ENCODE measurements at places on chromosomes 16 and 17.

DNA sequence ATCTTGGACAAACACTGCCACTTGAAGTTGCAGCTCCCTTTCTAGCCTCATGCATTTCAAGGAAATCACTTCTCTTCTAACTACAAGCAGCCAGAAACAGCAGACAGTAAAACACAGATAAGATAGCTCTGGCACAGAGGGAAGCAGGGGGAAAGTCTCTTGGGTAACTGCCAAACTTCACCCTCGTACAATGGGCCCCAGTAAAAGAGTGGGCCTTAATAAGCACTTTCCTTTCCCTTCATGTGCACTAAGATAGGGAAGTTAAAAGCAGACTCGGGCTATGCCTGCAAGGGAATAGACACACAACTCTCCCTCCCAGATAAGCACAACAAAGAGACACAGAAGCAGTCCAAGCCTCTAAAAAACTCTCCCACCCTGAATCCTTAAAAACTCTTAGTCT, 4.2 kb upstream of the KRTAP4-5 start:
- no peak for DNase-seq

GRCh38 chr16:11298143-11298900, 17.2 kb upstream of the PRM1 start:
- no peak for DNase-seq

DNA sequence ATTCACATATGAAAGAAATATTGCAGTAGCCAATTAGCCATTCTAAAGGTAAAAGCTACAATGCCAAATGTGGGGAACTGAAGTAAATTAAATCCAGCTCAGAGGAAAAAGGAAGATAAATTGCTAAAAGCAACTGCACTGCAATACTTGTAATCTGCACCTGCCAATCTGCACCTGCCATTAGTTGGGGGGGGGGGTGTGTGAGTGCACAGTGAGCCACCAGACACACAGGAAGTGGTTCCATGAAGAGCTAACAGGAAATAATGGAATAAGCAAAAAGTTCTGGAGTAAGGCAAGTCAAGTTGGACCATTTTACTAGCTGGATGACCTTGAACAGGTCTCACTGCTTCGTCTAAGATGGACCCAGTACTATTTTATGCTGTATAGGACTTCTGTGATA, 191.8 kb downstream of the PARN start:
- no peak for DNase-seq

DNA sequence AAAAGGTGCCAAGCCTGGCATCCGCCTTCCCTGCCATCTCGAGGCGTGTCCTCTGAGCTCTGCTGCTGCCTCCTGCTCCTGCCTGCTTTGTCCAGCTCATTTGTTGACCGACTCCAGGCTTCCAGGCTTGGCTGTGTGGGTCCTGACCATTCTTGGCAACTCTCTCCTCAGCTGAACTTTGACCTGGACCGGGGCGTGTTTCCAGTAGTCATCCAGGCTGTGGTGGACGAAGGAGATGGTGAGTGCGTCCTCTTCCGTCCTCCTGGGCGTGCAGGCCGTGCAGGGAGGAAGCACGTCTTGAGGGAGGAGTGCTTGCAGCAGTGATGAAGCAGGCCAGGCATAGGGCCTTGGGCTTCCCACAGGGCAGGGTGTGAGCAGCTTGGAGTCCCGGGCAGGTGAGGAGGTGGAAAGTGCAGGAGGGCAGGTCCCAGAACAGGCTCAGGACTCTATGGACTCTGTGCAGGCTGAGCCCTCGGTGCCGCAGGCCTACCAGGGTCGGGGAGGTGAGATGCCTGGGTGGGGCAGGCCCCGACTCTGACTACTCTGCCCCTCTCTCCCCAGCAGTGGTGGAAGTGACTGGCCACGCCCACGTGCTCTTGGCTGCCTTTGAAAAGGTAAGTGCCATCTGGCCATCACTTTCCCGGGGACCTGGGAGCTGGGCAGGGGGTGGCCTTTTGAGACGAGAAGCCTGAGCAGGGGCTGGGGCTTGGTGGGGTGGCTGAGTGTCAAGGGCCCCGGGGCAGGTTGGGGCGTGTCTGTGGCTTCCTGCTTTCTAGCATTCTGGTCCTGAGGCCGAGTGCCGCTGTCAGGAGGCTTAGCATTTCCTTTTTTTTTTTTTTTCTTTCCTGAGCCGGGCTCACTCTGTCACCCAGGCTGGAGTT, 28.6 kb upstream of the NUDT16L1 start:
- DNase-seq: peak; percentile 31

GRCh38 chr16:71956486-71956885, 43.7 kb downstream of the PKD1L3 start:
- DNase-seq: no peak

- no peak for DNase-seq
Measured at GRCh38 chr17:16417896-16418684, 2.7 kb downstream of the TRPV2 start.

GRCh38 chr17:74389084-74389753, 21.9 kb downstream of the GPR142 start:
- DNase-seq: no peak

GRCh38 chr17:29734640-29735039, 111.9 kb upstream of the CORO6 start:
- no peak for DNase-seq

DNA sequence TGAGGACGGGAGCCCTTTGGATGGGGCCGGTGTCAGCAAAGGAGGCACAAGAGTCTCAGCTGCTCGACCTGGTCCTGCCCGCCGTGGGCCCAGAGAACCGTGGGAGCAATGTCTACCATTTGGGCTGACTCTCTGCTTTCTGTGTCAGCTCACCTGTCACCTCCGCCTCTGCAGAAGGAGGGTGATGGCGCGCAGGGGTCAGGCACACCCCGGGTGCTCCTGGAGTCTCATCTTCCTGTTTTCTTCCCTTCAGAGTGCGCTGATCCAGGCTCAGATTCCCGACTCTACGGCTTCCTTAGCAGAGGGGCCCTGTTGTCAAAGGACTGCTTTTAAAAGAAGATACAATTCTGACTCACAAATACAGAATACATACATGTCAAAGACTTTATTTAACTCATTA, 167.1 kb downstream of the BANP start:
- no peak for DNase-seq

DNA sequence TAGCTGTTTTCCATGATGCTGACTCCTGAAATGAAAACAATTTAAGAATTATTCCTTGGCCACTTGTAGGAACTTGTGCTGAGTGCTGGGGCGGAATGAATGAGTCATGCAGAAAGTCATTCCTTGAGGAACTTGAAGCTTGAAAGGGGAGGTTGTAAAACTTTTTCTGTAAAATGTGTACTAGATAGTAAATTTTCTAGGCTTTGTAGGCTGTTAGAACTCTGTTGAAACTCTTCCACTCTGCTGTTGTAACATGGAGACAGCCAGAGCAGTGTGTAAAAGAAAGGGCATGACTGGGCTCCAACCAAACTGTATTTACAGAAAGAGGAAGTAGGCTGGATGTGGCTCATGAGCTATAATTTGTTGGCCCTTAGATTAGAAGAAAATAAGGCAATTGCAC, 46.1 kb downstream of the ABCA8 start:
- no peak for DNase-seq

- DNase-seq: no peak
Measured at GRCh38 chr17:64277831-64278562, 14.9 kb upstream of the TEX2 start.

GRCh38 chr17:66405836-66406677, 103.6 kb downstream of the PRKCA start:
- no peak for DNase-seq

DNA sequence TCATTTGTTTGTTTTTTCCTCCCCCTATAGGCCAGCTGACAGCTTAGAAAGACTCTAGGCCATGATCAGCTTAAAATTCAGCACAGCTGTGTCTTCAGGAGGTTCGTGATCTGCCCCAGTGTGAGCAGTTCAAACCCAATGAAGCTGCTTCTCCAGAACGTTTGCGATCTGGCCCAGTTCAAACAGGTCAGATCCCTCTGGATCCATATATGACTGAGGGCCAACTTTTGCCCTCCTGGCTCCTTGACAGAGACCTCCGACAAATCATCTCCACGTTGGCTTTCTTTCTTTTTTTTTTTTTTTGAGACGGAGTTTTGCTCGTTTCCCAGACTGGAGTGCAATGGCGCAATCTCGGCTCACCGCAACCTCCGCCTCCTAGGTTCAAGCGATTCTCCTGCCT, 50.2 kb upstream of the ATF7IP2 start:
- no peak for DNase-seq

DNA sequence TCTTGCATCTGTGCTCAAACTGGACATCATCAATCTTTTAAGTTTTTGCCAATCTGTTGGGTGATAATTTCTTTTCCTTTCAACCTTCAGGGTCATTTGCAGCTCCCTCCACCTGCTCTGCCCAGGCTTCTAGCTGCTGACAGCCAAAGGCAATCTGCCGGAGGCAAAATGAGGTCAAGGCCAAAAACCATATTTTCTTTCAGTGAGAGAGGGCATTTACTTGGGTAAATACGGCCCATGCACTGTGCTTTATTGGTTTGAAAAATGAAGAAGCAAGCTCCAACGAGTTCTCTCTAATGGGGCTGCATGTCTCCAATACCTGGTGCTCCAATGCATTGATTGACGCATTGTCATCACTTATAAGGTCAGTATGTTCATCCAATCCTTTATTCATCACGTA, 23.1 kb downstream of the RBFOX1 start:
- no peak for DNase-seq

DNA sequence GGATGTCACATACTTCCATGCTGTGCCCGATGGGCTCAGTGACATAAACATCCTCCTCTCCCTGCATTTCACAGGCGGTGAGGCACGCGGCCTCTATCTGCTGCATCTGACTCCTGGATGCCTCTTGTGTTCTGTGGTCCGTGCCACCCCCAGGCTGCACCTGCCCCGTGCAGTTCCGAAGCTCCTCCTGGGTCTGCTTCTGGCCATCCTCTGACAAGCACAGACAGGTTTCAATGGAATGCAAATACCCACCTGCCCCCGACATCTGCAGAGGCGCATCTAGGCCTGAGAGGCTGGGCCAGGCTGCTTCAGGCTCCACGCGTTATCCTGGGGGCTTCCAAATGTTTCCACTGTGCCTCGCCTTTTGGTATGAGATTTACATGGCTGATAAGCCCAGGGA, 46.3 kb upstream of the DNAH17 start:
- DNase-seq: no peak

- DNase-seq: no peak
Measured at GRCh38 chr17:4566785-4567184, 6.4 kb upstream of the GGT6 start.

GRCh38 chr17:81831957-81832607, 1.0 kb downstream of the MCRIP1 start:
- peak; percentile 31 for DNase-seq

- DNase-seq: no peak
Measured at GRCh38 chr16:67534431-67534830, 5.8 kb downstream of the RIPOR1 start.

DNA sequence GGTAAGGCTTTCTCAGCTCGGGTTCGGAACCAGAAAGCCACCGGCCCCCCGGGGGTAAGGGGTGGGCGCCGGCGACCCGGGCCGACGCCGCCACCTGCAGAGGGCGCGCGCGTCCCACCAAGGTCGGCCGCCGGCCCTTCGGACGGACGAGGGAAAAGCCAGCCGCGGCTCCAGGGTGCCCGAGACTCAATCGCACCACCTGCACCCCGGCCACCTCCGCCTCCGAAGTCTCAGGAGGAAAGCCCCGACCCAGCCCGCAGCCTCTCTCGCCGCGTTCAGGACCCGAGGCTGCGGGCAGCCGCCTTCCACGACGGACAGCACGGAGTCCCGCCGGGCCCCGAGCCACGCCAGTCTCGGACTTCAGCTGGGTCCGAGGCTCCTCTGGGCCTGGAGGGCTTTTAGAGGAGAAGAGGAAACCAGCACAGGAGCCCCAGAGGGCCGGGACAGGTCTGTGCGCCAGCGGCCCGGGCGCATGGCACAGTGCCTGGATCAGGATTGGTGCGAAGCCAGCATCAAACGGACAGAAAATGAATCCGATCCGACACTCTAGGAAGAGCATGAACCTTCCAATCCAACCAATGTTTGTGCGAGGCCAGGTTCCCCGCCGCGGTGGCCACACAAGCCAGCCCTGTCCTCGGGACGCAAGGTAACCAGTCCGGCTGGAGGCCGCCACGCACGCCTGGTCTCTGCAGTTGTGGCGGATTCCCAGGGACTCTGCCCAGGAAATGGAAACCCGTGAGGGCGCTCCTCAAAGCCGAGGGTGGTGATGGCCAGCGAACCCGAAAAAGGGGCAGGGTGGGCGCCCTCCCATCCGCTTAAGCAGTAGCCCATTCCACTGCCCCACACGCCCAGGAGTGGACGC, 6.7 kb downstream of the CBX8 start:
- DNase-seq: no peak

DNA sequence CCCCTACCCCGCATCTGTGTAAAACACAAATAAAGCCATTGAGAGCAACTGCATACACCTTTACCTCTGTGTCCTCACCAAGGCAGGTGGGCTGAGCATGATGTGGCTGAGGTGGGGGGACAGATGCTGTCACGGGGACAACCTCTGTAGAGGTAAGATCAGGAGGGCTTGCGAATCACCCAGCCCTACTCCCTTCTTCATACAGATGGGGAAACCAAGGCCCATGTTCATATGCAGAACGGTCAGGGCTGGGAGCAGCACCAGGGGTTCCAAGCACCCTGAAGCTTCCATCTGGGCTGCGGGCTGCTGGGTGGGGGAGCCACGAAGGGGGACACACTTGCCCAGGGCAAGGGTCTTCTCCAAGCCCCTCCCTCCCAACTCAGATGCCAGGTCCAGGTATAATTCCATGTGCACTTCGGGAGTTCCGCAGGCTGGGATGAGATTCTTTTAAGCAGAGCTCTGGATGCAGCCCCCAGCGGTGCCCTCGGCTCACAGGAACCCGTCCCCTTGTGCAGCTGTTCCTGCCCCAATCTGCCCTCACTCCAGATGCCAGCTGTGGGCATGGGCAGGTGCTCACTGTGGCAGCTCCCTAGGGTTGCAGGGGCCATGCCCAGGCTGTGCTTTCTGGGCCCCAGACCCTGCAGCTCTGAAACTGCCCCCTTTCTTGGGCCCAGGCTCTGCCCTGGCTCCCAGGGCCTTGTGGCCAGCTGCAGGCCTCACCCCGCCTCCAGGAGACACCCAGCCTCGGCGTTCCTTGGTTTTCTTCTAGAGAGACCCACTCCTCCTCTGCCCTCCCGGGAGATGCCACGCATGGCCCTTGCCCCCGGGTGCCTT, 9.6 kb downstream of the CTRB1 start:
- no peak for DNase-seq

- DNase-seq: no peak
Measured at GRCh38 chr17:8253801-8254200, 4.7 kb downstream of the PFAS start.

- DNase-seq: no peak
Measured at GRCh38 chr16:88810166-88810911, 1.4 kb downstream of the APRT start.

GRCh38 chr17:61517265-61517664, 65.0 kb downstream of the TBX4 start:
- no peak for DNase-seq

DNA sequence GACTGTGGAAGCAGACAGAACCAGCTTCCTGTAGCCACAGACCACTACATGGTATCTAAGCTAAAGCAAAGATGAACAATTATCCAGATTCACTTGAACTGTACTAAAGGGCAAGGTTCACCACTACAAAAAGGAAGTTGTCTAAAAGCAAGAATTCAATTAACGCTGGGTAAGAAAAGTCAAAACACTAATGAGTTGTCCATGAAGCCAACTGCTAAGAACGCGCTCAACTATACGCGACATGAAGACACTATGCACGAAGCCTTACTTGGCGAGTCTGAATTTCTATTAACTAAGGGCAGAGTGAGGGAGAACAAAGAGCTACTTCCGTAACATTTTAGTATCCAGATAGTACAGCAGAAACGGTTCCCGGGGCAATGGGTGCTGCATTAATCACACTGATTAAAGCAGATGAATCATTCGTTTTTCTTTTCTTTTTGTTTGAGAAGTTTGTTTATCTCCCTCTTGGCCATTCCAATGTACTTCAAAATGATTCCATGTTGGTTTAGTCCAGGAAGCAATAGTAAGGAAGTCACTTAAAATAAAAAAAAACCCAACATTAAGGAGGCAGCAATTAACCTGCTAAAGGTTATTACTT, 2.8 kb upstream of the RPS15A start:
- no peak for DNase-seq
